ENCODE measurements at places on chromosomes 6 and 20. TPM values are rescaled to one million over a fixed set of nuclear protein-coding genes. Genes with fewer than 3 reads are reported as not detected.

- DNase-seq, result no peak
Measured at GRCh38 chr6:126026001-126026400, 39.7 kb downstream of the TRMT11 start.

- no peak for DNase-seq
Measured at GRCh38 chr20:17735206-17735804, 35.5 kb downstream of the BANF2 start.

GRCh38 chr6:158185729-158186456 lies 17.7 kb downstream of the GTF2H5 start:
- DNase-seq, result no peak

- DNase-seq, result no peak
Measured at GRCh38 chr6:17281497-17282481, 628 bp downstream of the RBM24 start.

- DNase-seq, result no peak
Measured at GRCh38 chr20:21053002-21053762, 53.0 kb downstream of the LINC00237 start.

GRCh38 chr6:97437087-97437486 lies 154.1 kb upstream of the MMS22L start:
- no peak for DNase-seq

Gene SMLR1
- not detected for total RNA-seq

DNA sequence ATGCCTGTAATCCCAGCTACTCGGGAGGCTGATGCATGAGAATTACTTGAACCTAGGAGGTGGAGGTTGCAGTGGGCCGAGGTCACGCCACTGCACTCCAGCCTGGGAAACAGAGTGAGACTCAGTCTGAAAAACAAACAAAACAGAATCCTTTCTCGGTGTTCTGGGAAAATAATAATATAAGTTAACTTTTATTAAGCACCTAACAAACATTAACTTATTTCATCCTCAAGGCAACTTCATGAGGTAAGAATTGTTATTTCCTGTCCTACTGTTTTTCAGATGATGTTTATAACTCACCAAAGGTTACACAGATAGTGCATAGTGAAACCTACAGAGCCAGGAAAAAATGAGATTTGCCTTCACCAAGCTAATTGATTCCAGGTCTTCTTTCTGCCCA lies 221.4 kb downstream of the PHACTR1 start:
- DNase-seq, result no peak

Gene BMP2
- total RNA-seq, result not detected
